ENCODE measurements at places on chromosomes 7 and 10.
A peak's percentile ranks its signal among the peaks of the same experiment; 100 is the strongest.

GRCh38 chr7:37162106-37162505 lies 286.6 kb downstream of the ELMO1 start:
- DNase-seq: no peak

DNA sequence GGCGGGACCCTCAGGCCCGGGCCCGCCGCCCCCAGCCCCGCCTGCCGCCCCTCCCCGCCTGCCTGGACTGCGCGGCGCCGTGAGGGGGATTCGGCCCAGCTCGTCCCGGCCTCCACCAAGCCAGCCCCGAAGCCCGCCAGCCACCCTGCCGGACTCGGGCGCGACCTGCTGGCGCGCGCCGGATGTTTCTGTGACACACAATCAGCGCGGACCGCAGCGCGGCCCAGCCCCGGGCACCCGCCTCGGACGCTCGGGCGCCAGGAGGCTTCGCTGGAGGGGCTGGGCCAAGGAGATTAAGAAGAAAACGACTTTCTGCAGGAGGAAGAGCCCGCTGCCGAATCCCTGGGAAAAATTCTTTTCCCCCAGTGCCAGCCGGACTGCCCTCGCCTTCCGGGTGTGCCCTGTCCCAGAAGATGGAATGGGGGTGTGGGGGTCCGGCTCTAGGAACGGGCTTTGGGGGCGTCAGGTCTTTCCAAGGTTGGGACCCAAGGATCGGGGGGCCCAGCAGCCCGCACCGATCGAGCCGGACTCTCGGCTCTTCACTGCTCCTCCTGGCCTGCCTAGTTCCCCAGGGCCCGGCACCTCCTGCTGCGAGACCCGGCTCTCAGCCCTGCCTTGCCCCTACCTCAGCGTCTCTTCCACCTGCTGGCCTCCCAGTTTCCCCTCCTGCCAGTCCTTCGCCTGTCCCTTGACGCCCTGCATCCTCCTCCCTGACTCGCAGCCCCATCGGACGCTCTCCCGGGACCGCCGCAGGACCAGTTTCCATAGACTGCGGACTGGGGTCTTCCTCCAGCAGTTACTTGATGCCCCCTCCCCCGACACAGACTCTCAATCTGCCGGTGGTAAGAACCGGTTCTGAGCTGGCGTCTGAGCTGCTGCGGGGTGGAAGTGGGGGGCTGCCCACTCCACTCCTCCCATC lies 82.7 kb downstream of the PAX2 start:
- no peak for DNase-seq

- DNase-seq: peak; percentile 57
These were observed 604.1 kb downstream of the GALNT17 start for GRCh38 chr7:71735961-71736556.

GRCh38 chr7:131890176-131890575 lies 333.7 kb upstream of the PODXL start:
- DNase-seq: no peak

DNA sequence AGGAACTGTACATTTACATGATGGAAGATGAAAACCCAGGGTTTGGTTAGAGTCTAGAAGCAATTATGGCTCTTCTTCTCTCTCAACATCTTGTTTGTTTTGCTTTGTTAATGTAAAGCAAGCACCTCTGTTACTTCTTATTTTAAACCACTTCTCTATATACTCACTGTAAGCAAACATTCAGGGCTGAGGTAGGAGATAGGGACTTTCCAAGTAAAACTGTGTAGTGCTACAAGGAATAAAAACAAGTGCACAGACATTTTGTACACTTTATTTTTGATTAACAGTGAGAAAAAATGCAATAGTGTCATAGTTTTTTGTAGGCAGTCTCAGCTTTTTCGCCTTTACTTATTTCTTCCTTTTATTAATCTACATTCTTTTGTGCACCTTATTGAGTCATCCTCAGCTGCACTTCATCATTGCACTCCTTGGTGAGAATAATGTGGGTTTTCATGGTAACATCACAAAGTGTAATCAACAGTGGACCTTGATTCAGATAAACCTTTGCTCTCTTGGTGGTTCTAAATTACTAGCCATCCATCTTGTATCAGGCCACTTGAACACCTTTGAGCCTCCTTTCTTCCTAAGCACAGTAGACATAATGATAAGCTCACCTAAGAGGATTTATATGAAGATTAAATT lies 52.9 kb downstream of the ELMO1 start:
- no peak for DNase-seq

DNA sequence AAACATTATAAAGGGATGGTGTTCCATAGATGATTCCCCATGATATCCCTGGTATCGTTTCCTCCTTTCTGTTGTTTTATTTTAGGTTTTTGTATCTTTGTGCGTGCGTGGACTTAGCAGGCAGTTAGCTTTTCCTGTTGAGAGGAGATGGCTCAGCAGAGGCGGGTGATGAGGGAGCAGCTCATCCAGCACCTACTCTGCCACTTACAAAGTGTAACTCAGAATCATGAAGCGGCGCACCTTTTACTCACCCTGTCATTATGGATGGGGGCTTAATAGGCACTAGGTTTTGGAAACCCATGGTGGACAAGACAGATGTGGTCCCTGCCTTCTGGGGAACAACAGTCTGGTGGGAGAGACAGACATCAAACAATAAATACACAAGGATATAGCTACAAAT lies 17.1 kb downstream of the FAM241B start:
- DNase-seq: no peak

All from NCI-H774 (cell line).